ENCODE measurements at places on chromosomes 6 and 20.

DNA sequence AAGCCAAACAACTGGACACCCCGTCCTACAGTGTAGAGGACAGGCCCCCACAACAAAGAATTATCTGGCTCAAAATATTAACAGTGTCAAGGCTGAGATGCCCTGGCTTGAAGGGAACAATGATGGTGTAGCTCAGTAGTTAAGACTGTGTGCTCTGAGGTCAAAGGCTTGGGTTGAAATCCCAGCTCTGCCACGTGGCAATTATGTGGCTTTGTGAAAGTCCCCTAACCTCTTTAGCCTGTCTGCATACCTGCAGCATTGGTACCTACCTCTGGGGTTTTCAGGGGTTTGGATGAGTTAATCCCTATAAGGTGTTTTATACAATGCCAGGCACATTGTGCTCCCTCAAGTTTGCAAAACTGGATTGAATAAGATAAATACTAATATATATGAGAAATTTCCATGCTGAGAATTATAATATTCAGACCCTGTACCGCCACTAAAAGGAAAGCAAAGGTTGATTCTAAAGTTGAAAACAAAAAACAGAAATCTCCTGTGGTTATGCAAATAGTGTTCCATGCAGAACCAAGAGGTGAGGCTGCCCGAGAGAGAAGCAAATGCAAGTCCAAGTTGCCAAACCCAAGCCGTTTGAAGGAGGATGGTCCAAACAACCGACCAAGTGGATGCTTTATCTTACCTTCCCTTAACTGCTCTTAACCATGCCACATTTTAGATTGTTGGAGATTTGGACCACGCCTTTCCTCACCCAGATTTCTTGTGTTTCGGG, 199.8 kb downstream of the NFATC2 start:
- ATAC-seq, result no peak

- ATAC-seq, result peak; percentile 98
These were observed 57.2 kb upstream of the ARID1B start for GRCh38 chr6:156719720-156720563.

DNA sequence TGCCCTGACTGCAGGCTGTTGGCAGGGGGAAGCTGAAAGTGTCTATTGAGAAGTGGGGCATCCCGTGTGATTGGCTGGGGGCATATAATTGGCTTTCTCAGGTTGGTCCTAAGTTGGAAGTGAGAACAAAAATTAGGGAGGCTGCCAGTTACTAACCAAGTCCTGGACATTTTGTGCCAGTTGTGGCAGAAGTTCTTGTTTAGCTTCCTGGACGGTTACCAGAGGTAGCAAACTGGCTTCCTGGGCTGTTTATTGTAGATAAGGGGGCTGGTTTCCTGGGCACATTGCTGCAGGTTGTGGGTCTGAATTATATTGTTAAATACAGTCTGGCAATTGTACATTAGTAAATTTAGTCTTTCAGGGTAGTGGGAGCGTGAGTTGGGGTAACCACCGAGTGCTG, 50.6 kb upstream of the SLC2A12 start:
- no peak for ATAC-seq

DNA sequence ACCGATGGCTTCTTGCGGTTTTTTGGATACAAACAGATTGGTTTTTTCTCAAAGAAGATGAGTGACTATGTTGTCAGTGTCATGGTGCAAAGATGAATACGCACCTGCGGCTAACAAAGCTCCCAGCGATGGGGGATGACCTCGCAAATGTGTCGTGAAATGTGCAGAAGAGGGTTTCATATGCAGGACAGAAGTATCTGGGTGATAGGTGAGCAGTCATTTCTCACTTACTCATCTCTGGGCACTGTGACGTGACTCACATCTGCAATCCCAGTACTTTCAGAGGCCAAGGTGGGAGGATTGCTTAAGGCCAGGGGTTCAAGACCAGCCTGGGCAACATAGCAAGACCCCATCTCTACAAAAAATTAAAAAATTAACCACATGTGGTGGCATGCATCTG, 216.3 kb downstream of the ERMARD start:
- ATAC-seq, result peak; percentile 79

GRCh38 chr6:157879873-157880254, 56.8 kb downstream of the SNX9 start:
- ATAC-seq, result peak; percentile 17

DNA sequence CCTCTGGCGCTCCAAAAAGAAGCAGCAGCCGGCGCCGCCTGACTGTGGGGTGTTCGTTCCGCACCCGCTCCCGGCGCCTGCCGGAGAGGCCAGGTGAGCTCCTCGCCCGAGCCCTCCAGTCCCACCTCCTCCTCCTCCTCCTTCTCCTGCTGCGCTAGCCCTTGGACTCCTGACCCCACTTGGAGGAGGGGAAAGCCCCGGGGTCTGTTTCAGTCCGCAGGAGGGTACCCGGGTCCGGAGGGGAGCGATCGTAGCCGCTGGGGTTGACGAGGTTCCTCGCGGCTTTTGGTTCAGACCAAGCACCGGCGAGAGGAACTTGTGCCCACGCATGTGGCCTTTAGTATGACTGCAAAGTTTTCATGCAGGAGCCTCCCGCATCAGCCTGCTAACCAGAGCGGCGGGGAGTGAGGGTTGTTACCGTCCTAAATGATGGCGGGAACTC, 493 bp downstream of the CRYBG1 start:
- peak; percentile 63 for ATAC-seq

- no peak for ATAC-seq
These were observed 10.7 kb downstream of the PKIB start for GRCh38 chr6:122620902-122621301.

DNA sequence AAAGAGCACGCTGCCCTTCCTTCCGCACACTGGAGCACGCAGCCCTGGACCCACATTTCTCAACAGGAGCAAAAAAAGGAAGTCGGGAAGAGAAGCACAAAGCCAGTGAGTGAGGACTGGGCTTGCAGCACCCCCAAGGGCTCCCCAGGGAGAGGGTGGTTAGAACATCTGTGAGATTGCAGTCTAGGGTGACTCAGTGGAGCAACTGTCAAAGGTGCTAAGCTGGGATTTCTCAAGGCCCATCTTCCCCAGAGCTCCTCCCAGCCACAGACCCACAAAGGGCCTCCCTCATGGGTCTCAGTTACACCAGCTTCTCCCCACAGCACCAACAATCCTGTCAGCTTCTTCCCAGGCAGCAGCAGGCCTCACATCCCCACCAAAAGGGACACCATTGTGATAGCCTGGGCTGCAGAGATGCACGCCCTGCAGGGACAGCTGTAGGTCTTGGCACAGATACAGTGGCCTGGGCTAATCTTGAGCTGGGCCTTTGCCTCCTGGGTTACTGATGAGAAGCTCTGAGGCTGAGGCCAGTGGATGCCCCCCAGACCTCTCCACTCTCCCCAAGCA, 39.6 kb upstream of the CD93 start:
- ATAC-seq, result peak; percentile 27

DNA sequence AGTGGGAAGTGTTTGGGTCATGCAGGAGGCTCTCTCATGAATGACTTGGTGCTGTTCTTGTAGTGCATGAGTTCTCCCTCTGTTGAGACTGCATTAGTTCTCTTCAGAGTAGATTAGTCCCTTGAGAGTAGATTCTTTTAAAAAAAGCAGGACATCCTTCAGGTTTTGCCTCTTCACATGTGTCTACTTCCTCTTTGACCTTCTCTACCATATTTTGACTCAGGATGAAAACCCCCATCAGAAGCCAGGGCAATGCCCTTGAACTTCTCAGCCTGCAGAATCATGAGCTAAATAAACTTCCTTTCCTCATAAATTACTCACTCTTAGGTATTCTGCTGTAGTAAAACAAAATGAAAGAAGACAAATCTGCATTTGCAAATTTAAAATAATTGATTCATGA, 170.3 kb downstream of the CD109 start:
- no peak for ATAC-seq

DNA sequence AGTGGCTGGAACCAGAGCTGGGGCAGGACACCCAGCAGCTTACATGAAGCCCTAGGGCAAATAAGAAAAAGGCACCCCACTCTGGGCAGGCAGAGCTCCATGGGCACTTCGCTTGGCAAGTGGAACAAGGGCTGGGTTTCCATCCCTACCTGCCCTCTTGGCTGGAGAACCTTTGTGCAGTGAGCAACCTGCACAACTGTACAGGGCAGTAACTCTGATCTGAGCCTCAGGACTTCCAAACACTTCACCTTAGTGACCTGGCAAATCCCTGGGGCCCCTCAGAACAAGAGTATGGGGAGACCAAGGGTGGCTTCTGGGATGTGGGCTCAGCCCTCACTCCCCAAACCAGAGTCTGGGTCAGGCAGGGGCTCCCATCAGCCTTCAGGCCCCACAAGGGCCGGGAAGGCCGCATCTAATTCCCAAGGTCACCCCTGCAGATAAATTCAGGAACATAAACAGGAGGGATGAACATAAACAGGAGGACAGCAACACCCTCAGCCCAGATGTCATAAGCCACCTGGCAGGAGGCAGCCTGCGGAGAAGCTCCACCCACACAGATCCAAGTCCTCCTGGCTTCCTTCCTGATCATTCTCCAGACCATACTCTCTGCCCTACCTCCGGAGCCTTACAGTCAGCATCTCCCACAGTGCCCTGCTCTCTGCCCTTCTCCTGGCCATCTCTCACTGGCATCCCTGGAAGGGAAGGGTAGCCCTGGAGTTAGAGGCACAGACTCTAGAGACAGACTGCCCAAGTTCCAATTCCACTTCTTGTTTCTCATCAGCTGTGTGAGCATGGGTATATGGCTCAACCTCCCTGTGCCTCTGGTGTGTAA, 37.5 kb downstream of the HNF4A start:
- no peak for ATAC-seq

GRCh38 chr20:53725575-53725970, 131.9 kb upstream of the ZNF217 start:
- no peak for ATAC-seq

DNA sequence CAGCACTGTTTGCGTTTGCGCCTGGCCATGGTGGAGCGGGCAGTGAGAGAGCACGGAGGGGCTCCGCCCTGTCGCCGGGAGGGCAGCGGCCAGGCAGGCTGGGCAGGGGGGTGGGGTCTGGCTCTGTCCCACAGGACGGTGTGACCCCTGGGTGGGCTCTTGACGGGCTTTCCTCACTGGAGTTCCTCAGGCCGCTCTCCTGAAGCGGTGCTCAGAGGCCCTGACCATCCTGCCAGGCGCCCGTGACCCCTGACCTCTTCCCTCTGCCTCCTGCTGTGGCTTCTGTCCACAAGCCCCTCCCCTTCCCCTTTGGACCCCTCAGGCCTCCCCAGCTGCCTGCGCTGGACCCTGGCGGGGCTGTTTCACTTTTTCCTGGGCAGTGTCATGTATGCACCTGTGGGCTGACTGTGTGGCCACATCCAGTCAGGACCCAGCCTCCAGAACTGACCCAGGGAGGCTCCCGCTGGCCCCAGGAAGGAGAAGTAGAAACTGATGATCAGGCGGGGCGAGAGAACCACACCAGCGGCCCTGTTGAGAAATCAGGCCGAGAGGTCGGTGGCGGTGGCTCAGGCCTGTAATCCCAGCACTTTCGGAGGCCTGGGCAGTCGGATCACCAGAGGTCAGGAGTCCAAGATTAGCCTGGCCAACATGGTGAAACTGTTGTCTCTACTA, 1.2 kb downstream of the OGFR start:
- ATAC-seq, result peak; percentile 4

DNA sequence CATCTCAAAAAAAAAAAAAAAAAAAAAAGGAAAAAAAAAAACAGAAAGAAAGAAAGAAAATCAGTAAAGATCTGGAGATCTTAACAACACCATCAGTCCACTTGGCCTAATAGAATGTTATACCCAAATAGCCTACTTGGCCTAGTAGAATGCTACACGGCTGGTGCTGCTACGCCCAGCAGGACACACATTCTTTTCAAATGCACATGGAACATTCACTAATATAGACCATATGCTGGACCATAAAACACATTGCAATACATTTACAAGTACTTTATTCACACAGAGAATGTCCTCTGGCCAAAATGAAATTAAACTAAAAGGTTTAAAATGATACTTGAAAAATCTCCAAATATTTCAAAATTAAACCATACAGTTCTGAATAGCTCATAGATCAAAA, 80.0 kb upstream of the TNFAIP3 start:
- ATAC-seq, result no peak

- ATAC-seq, result no peak
These were observed 2.1 kb upstream of the RBPJL start for GRCh38 chr20:45304464-45304999.

GRCh38 chr6:144777249-144777648, 492.1 kb downstream of the UTRN start:
- ATAC-seq, result no peak

GRCh38 chr6:98670045-98670746, 164.2 kb upstream of the POU3F2 start:
- no peak for ATAC-seq

DNA sequence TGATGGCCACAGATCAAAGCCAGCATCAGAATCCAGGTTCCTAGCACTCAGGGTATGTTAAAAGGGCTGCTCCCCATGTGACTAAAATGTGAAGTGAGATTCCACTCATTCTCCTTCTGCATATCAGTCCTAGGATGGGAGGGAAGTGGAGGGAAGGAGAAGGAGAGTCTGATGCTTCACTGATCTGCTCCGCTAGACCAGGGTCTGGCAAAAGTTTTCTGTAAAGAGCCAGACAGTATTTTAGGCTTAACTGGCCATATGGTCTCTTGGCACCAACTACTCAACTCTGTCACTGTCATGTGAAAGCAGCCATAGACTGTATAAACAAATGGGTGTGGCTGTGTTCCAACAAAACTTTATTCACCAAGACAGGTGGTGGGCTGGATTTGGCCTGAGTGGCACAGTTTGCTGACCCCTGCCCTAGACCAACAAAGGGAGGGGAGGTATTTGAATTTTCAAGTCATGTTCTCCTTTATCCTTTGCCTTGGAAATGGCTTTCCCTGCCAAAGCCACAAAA, 22.6 kb downstream of the GHRH start:
- no peak for ATAC-seq

DNA sequence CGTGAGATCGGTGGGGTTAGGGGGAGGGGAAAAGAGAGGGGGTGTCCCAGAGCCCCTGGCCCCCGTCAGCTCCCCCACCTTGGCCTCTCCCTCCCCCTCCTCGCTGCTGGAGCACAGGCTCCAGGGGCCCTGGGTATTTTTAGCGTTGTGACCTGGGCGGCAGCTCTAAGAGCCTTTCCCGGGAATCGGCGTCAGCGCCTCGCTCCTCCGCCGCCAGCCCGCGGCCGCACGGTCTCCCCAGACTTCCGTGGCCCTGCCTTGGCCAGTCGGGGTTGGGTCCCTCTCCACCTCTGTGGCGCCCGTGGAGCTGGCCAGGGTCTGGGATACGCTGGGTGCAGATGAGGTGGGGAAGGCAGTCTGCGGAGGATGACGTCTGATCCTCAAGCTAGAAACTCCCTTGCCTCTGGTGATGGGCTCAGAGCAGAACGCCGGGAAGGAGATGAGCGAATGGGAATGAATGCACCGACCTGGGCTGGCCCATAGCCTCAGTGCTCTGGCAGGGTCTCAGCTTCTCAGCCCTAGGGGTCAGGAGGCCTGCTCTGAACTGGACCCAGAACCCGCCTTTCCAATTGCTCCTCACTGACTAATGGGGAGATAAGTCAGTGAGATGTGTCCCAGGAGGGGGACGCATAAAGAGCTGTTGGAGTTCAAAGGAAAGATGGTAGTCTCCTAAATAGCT, 883 bp upstream of the DBNDD2 start:
- peak; percentile 10 for ATAC-seq

DNA sequence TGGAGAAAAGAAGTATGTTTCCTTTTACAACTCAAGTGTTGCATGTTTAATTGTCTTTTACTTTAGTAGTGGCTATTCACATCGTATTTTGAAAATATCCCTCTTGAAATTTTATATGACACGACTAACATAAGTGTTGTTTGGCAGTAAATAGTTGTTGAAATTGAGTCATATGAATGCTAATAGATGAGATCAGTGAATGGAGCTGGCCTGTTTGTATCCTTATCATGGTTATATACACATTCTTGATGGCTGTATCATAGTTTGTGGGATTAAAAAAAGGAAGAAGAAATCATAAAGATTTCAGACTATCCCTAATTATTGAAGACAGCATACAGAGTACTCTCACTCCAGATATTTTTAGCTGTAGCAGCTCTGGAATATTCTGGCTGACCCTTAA, 8.2 kb upstream of the RAE1 start:
- ATAC-seq, result no peak
